ENCODE measurements at places on chromosomes 6 and 20. TPM values are rescaled to one million over a fixed set of nuclear protein-coding genes. Genes with fewer than 3 reads are reported as not detected.

DNA sequence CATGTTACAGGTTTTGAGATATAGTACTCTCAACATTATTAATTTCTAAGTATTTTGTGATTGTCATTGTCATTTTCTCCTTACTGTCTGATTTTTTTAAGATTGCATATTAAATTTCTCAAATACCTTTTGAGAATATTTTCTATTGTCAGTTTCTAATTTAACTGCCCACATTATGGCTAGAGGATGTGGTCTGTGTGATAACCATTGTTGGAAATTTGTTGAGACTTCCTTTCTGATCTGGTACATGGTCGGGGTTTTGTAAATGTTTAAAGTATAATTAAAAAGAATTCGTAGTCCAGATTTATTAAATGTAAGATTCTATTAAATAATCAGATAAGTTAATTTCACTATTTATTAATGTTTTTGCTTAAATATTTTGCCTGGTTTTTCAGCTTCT, 60.1 kb downstream of the SLX4IP start:
- DNase-seq, result no peak

- DNase-seq, result no peak
These were observed 6.0 kb downstream of the TOMM34 start for GRCh38 chr20:44954211-44954610.

GRCh38 chr6:52522655-52523054, 54.2 kb downstream of the TRAM2 start:
- no peak for DNase-seq

DNA sequence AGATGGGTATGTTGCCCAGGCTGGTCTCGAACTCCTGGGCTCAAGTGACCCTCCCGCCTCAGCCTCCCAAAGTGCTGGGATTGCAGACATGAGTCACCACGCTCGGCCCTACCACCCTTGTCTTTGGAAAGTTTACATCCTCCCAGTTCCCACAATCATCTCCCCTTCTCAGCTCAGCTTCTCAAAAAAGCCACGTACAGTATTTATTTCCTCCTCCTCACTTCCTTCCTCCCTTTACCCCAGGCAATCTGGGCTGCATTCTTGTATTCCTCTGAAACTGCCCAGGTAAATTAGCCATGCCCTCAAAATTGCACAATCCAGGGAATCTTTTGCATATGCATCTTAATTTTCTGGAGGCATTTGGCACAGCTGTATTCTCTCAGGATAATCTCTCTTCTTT, 7.4 kb upstream of the SLC23A2 start:
- no peak for DNase-seq

The TCFL5 gene
- 9.5 TPM for total RNA-seq

GRCh38 chr6:159085396-159085895, 40.7 kb upstream of the TAGAP start:
- DNase-seq, result no peak

DNA sequence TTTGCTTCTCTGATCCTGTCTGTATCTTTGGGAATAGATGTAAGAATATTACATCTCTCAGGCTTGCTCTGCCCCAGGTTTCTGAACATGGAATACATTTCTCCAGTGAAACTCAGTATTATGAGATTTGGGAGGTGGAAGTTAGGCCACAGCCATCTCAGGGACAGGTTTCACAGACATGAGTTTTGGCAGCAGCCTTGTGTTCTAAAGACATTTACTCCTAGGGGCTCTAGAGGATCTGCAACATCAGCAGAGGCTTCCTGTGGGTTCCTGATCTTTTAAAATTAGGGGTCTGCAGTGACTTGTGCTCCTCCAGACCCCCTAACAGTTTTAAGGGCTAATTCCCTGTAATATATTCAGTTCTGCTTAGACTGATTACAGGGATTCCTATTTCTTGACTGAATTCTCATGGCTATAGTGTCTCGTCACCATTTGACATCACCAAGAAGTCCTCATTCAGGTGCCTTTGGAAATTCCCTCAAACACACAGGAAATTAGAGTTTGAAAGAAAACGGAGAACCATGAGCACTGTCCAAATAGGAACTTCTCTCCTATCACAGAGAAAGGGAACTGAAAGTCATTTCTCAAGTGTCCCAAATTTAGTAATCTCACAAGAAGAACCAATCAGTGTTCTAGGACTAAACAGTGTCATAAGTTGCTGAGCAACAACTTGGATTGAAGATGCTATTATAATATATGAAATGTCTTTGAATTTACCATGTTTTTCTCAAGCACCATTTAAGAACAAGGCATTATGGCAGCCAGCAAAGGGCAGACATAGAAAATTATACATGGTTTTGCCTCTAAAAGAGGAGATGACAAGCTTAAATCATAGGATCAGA, 2.5 kb upstream of the HLA-DRA start:
- no peak for DNase-seq

DNA sequence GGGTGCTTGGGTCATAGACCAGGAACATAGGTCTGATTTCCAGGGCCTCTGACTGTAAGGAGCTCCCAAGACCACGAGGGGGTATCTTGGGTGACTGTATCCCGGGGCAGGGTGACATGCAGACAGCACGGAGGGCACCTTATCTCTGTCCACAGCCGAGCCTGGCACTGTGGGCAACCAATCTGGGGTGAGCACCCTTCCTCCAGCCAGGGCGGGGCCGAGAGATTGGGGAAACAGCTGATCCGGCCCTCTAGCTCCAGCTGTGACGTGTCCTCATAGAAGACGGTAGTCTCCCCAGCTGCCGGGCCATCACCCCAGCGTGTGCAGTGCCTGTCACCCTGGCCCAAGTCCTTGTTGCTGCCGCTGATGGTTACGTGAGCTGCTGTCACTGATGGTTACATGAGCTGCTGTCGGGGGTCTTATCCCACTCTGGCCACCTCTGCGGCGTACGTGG, 139.6 kb upstream of the RNF24 start:
- no peak for DNase-seq

Data from hepatocyte (in vitro differentiated cells).